Cortex of kidney (tissue), 1 donor: ENCODE measurements at places on chromosomes 12 and 14.

DNA sequence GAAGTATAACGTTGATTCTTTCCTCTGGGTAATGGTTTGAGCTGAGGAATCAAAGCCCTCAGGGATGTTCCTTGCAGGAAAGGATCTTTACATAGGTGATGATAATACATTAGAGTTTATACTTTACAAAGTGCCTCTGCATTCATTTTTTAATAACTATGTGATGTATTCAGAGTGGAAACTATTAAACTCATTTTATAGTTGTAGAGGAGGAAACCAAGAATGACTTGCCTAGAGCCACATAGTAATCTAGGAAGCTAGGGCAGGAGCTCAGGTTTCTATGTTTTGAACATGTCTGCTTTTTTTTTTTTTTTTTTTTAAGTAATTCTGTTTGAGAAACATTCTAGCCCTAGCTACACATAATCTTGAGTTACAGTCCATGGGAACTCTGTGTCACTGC lies 117.3 kb downstream of the TXNDC16 start:
- no peak for DNase-seq

DNA sequence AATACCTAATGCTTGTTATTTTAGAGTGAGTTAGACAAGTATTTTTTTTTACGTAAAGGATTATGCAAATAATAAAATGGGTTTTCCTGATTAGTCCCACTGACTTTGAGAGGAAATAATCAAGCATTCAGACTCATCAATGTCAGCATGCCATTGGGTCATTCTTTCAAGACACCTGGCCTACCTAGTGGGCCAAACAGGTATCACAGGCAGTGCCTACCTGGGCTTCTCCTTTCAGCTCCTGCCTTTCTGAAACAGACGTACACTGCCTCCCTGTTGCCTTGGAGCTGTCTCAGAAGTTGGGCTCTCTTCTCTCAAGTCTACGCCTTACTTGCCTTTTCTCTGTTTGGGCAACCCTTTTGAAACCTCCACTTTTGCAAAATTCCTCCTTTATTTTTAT lies 545.6 kb downstream of the SNAPC1 start:
- no peak for DNase-seq

GRCh38 chr14:55043528-55043927 lies 7.9 kb upstream of the MAPK1IP1L start:
- no peak for DNase-seq

DNA sequence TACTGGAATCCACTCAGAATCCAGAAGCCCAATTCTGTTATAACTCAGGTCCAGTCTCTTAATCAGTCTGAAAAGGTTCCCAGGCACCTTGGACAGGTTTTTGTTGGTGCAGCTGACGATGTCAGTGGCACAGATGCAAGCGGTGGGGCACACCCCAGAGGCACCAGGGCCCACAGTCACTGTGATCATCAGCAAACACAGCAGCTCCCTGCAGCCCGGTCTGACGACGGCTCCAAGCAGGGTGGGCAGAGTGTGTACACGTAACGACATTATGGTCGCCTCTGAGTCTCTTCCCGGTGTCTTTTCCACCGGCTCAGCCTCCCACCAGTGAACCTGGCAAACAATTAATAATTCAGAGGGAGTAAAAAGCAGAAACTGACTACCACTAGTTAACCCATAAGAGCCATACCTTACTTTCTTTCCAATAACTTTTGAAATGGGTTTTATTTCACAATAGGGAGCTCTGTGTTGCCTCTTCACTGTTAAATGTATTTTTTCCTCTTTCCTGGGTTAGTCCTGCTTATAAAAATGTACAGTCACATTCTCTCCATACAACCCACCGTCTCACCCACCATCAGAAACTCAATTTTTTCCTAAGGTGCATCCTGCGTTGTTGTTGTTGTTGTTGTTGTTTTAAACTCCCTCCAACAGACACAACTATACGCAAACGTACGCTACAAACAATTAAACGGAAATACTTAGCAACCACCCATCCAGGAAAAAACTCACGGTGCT lies 521 bp upstream of the PCED1B start:
- DNase-seq = no peak

GRCh38 chr14:71264260-71264659 lies 357.0 kb downstream of the PCNX1 start:
- no peak for DNase-seq

DNA sequence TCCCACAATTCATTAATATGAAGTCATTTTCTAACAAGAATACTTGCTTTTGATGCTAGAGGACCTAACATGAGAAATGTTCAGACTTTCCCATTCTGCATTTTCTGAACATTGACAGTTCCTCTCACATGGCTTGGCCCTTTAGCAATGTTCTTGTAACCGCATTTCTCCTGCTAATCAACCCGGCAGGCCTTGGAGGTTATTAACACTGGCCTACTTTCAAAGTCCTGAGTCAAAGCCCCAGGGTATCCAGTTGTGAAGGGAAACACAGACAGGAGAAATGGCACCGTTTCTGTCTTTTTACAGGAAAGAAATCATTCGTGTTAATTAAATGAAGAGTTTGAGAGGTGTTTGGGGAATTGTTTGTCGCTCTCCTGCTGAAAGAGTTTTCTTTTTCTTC lies 446.5 kb upstream of the MIS18BP1 start:
- no peak for DNase-seq

- DNase-seq = no peak
Measured at GRCh38 chr14:93186956-93187355, 1.8 kb downstream of the LYSET start.

- no peak for DNase-seq
Measured at GRCh38 chr12:3685830-3686229, 67.1 kb downstream of the CRACR2A start.

- DNase-seq = no peak
Measured at GRCh38 chr12:80714055-80714454, 2.7 kb upstream of the MYF5 start.

DNA sequence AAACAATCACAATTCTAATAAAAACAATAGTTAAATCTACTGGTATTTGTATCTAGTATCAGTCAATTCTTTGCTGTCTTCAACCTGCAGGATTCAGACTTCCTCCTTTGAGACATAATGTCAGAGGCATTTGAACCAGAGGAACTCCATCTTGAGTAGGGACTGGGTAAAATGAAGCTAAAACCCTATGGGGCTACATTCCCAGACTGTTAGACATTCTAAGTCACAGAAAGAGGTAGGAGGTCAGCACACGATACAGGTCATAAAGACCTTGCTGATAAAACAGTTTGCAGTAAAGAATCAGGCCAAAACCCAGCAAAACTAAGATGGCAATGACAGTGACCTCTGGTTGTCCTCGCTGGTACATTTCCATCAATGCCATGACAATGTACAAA lies 48.2 kb upstream of the MAP3K9 start:
- no peak for DNase-seq

DNA sequence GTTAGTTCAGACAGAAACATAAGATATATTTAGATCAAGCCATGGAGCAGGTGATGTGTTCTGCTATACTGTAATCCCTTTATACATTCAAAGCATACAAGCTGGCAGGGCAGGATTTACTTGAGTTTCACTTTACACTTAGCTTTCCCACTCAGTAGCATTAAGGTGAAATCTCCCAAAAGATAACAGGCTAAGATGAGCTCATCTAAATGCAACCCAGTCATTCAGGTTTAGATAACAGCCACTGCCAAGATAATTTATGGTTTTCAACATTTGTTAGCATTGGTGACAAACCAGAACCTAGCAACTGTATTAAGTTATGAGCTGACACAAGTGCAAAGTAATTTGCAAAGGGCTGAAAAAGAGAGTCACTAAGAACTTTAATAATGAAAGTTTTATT lies 925.1 kb upstream of the ATXN7L3B start:
- DNase-seq = no peak

DNA sequence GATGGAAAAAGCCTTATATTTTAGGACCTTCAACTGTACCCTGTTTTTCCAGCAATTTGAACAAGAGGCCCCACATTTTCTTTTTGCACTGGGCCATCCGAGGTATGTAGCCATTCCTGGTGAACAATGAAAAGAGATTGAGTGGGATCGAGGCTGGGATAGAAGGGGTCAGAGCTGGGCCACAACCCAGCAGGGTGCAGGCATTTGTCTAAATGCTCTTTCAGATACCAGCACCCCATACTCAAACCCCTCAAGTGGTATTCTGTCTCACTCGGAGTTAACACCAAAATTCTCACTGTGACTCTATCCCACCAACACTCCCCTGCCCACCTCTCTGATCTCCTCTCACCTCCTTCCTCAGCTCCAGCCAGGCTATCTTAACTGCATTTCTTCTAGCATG lies 26.8 kb downstream of the DUSP6 start:
- DNase-seq = no peak

- DNase-seq = no peak
Measured at GRCh38 chr14:85663256-85663655, 133.3 kb downstream of the FLRT2 start.

DNA sequence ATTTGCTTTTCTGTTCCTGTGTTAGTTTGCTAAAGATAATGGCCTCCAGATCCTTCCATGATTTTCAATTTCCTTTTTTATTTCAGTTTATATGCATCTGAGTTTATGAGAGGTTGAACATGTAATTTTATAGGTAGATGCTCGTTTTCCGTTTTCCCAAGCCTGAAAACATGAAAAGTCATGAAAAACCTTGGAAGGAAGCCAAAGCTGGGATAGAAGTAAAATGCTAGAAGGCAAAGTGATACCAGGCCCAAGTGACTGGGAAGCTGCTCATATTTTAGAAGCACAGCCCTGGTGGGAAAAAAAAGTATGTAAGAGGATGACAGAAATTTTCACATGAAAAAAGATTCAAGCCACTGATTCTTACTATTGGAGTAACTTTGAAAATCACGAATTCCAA lies 290.8 kb downstream of the PRKD1 start:
- DNase-seq = no peak
